ENCODE measurements at places on chromosomes 6 and 20.
A peak's percentile ranks its signal among the peaks of the same experiment; 100 is the strongest.

GRCh38 chr6:67141005-67141404 is 1434.0 kb upstream of the EYS start:
- no peak for DNase-seq

- DNase-seq: no peak
These were observed 704.4 kb upstream of the SLC35B3 start for GRCh38 chr6:9139746-9140145.

DNA sequence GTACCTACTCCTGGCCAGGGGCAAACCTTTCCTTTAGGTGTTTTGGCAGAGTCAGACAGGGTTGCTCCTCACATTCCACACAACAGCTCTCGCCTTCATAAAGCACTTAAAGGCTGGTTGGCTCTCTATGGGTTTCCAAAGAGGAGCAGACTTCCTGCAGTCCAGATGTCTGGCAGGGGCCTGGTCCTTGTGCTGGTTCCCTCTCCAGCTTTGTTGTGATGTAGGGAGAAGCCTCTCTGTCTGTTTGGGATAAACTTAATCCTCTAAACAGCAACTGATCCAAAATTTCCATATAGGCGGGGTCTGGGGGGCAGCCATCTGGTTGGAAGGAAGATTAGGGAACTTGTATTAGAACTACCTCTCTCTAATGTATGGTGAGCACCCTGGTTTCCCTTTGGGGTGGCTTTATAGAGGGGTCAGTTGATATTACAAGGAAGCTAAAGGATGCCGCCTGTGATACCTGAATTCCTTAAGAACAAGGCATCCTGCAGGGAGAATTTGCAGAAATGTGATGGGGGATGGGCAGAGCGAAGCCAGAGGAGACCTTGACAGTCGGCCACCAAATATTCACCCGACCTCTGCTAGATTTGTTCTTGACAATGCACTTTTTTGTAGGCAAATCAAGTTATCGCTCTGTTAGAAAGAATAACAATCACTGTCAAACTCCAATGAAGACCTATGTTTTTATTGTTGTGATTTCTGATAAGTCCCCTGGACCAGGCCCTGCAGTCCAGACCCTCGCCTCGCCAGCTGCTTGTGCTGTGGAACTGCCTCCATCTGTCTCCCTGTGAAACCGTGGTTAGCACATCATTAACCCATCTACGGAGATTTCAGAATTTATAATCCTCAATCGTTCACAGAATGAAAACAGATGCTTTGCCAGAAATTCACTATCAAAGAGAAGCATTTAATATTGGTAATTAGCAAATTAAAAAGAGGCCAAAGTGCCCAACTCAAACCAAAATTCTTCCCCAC is 94.0 kb upstream of the RALGAPA2 start:
- no peak for DNase-seq

DNA sequence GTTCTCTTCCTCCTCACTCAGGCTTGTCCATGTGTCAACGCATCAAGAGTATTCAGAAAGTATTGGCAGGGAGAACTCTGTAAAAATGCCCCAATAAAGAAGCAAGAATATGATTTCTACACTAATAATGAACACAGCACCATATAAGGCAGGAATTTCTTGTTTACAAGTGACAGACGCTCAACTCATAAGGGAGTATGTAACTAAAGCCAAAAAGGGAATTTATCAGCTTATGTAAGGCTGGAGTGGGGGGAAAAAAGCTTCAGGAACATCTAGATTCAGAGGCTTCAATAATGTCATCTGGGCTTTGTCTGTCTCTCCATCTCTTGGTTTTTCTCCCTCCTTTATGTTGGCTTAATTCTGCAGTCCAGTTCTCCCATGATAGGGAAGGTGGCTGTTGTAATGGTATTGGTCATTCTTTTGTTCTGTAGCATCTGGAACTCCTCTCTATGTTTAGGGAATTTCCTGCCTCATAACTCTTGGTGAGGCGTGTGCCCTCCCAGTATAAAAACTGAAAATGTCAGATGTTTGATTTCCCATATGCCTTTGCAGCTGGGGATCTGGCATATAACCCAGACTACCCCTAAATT is 125.1 kb upstream of the COL21A1 start:
- no peak for DNase-seq

DNA sequence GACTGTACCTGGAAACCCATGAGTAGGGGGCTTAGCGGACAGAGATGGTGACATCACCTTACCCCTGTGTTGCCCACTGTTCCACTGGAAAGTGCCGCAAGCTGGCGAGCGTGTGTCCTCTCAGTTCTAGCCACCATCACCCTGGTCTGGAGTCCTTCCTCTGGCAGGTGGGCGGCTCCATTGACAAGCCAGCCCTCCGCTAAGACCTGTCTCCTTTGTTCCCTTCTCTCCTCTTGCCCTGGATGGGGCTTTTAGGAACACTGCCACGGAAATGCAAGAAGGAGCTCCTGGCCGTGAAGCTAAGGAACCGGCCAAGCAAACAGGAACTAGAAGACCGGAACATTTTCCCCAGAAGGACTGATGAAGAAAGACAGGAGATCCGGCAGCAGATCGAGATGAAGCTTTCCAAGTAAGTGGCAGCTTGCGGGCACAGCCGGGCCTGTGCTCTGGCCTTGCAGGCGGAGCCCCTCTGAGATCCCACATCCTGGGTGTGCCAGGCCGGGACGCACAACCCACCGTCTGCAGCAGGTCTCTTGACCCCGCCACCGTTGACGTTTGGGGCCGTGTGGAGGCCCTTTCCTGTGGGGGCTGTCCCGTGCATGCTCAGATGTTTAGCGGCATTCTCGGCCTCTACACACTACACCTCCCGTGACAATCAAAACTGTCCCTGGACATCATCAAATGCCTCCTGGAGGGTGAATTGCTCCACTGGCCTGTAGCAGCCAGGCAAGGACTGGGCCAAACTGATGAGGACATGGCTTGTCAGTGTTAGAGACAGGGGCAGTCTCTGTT is 127.5 kb downstream of the SYCP2 start:
- no peak for DNase-seq

- DNase-seq: peak; percentile 56
These were observed 732 bp upstream of the STXBP5 start for GRCh38 chr6:147203311-147204059.

DNA sequence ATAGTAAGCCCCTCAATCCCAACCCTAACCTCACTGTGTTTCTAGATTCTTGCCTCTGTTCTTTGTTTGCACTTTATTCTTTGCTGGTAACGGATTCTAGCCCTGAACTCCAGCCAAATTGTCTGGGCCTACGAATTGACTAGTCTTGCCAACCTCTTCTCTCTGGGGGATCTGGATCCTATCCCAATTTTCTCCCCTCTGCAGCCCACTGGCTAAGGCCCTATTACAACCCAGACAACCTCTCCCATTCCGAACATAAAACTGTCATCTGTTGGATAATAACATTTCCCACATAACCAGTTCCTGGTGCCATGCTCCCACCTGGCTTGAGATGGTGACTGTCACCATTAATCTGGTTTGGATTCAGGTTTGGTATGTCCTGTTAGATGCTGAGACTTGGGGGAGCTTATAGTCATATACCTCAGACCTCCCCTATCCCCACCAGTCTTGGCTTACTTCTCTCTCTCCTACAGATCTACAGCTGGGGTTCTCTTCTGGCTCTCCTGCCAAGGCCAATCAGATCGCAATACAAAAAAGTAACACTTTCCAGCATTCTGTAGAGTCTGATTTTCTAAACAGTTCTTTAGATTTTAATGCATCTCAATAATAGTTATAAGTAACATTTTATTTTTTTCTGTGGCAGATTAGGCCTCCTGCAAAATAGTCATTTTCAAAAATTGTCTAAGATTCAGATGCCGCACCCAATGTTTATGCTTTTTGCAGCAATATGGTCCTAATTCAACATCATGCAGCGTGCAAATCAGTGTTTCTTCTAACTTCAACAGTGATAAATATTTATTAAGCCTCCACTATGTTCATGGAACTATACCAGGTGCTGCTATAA is 29.8 kb upstream of the AHI1 start:
- no peak for DNase-seq
